ENCODE measurements at places on chromosomes 3 and 15. TPM values are rescaled to one million over a fixed set of nuclear protein-coding genes. Genes with fewer than 3 reads are reported as not detected.

- no peaks in the 10 kb centered on the region for H3K27me3 ChIP-seq
- H3K27ac ChIP-seq: peak overlapping the region; percentile 88
- peaks cover 73% of the 10 kb centered on the region for H3K4me1 ChIP-seq
- DNase-seq: peak; percentile 57
- peaks cover 5% of the 10 kb centered on the region for H3K36me3 ChIP-seq
These were observed 14.2 kb downstream of the IQGAP1 start for GRCh38 chr15:90402223-90402622.

- DNase-seq: no peak
- no peak overlapping the region for H3K27ac ChIP-seq
- no peaks in the 10 kb centered on the region for H3K27me3 ChIP-seq
- peaks cover 9% of the 10 kb centered on the region for H3K4me1 ChIP-seq
These were observed 15.0 kb downstream of the SEMA3G start for GRCh38 chr3:52429779-52430415.

DNA sequence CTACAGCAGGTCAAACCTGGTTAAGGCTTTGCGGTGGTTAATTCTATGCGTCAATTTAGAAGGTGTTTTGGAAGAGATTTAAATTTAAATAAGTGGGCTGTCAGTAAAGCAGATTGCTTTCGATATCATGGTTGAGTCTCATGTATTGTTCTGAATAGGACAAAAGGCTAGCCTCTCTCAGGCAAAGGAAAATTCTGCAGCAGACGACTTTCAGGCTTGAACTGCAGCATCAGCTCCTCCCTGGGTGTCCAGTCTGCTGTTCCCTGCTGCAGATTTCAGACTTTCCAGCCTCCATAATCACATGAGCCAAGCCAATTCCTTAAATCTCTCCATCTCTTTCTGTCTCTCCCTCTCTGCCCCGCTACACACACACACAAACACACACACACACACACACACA lies 143.2 kb downstream of the TUSC7 start:
- DNase-seq: no peak
- no peaks in the 10 kb centered on the region for H3K36me3 ChIP-seq
- H3K27ac ChIP-seq: no peak overlapping the region
- H3K27me3 ChIP-seq: no peaks in the 10 kb centered on the region

DNA sequence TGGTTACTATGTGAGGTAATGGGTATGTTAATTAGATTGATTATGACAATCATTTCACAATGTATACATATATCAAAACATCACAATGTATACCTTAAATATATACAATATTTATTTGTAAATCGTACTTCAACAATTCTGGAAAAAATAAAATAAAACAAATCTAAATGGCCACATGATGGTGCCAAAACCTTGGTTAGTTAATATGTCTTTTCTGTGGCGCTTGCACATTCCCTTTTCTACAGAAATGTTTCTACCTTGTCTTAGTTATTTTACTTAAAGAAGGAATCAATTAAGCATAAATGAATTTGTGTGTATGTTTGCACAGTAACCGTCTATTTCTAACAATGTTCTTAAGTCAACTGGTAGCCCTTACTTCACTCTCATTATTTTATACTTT lies 53.4 kb downstream of the OXSM start:
- H3K4me3 ChIP-seq: no peak overlapping the region
- H3K36me3 ChIP-seq: no peaks in the 10 kb centered on the region
- DNase-seq: no peak
- H3K27me3 ChIP-seq: no peaks in the 10 kb centered on the region

The MAGEL2 gene
- not detected for total RNA-seq

GRCh38 chr3:159196359-159196758 lies 394.5 kb downstream of the MFSD1 start:
- H3K27ac ChIP-seq: no peak overlapping the region
- H3K36me3 ChIP-seq: no peaks in the 10 kb centered on the region
- no peak for DNase-seq
- no peaks in the 10 kb centered on the region for H3K27me3 ChIP-seq
- peaks cover 16% of the 10 kb centered on the region for H3K4me1 ChIP-seq
- H3K4me3 ChIP-seq: no peak overlapping the region

GRCh38 chr3:186327912-186328487 lies 34.0 kb downstream of the DGKG start:
- no peaks in the 10 kb centered on the region for H3K36me3 ChIP-seq
- no peak overlapping the region for H3K4me3 ChIP-seq
- no peak for DNase-seq
- H3K27ac ChIP-seq: no peak overlapping the region
- H3K4me1 ChIP-seq: no peaks in the 10 kb centered on the region

The ZDHHC23 gene
- 20.9 TPM for total RNA-seq

The FETUB gene
- total RNA-seq: not detected

The GUCA1C gene
- total RNA-seq: not detected

DNA sequence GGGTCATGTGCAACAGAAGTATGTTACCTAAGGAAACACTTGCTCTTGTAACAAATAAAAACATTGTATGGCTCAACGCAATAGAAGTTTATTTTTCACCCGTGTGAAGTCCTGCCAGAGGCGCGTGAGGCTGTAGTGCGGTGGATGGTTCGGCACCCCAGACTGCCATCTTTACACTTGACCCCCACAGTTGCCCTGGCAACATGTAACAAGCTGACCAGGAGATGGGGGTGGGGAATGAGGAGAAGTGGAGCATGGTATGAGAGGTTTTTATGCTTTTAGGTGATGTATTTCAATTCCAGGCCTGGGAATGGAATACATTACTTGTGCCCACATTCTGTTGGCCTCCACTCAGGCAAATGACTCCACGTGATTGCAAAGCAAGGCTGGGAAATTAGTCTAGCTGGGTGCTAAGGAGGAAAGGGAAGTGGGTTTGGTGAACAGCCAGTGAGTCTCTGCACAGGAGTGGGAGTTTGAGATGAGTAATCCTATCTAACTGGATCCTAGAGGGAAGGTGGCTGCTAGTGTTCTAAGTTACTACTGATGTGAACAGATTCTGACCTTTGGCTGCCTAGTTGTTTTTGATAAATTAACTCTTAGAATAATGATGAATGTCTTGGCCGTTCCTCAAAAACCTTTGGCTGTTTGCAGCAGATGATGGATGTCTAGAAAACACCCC lies 33.8 kb upstream of the GREM1 start:
- DNase-seq: no peak
- H3K4me1 ChIP-seq: peaks cover 9% of the 10 kb centered on the region
- H3K27ac ChIP-seq: no peak overlapping the region
- no peak overlapping the region for H3K4me3 ChIP-seq
- H3K36me3 ChIP-seq: no peaks in the 10 kb centered on the region

- no peak overlapping the region for H3K27ac ChIP-seq
- H3K36me3 ChIP-seq: no peaks in the 10 kb centered on the region
- no peaks in the 10 kb centered on the region for H3K4me1 ChIP-seq
These were observed 78.1 kb upstream of the EOMES start for GRCh38 chr3:27800261-27800660.

The PLCH1 gene
- total RNA-seq: 0.73 TPM

The PLAAT1 gene
- total RNA-seq: not detected

DNA sequence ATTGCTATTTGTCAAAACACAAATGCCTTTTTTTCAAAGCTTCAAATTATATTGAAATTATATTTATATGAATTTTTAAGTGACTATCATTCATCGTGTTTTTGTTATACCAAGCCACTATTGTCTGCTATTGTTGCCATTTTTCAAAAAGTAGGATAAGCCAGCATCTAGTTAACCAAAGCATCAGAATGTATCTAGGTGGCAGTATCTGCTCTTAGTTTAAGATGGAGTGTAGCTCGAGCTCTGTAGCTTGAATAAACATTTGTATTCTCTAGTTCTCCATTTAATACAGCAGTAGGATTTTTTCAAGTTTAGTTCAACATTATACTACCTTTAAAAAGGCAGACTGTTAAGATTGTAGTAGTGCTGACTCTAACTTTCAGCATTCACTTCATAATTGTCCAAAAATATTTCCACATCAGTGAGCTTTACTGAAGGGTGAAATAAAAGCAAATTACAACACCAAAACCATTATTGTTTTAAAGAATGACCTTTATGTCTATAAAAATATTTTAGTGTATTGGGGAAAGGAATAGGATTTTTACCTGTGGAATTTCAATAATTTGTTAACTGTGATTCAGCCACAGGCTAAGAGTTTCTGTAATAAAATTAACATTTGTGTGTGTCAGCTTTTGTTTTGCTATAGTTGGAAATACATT lies 19.6 kb upstream of the C15orf61 start:
- H3K4me3 ChIP-seq: no peak overlapping the region
- H3K27ac ChIP-seq: no peak overlapping the region
- DNase-seq: no peak

DNA sequence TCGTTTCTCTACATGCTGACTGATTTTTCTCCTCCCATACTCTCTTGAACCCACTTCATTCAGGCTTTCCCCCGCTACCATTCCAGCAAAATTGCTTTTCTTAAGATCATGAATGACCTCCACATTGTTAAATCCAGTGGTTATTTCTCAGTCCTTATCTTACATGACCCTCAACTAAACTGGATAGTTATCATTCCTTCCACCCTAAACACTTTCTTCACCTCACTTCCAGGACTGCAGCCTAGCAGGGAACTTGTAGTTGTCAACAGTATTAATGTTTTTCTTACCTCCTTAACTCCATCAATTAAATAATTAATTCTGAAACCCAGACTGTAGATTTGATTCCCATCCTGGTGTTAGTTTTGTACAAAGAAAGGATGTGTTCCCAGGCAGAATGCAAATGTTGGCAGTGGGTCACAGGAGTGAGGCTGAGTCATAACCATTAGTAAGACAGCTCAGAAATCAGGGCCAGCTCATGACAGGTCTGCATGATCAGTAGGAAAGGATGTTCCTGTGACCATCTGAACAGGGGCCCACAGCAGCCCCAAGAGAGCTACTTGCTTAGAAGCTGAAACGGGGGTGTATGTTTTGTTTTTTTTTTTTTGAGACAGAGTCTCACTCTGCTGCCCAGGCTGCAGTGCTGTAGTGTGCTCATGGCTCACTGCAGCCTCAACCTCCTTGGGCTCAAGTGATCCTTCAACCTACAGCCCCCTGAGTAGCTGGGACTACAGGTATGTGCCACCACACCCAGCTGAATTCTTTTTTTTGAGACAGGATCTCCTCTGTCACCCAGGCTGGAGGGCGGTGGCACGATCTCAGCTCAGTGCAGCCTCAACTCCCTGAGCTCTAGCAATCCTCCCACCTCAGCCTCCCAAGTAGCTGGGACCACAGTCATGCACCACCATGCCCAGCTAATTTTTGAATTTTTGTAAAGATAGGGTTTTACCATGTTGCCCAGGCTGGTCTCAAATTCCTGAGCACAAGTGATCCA lies 9.1 kb downstream of the BCL2L10 start:
- no peak overlapping the region for H3K4me3 ChIP-seq
- H3K36me3 ChIP-seq: no peaks in the 10 kb centered on the region
- DNase-seq: peak; percentile 70
- H3K27me3 ChIP-seq: no peaks in the 10 kb centered on the region

DNA sequence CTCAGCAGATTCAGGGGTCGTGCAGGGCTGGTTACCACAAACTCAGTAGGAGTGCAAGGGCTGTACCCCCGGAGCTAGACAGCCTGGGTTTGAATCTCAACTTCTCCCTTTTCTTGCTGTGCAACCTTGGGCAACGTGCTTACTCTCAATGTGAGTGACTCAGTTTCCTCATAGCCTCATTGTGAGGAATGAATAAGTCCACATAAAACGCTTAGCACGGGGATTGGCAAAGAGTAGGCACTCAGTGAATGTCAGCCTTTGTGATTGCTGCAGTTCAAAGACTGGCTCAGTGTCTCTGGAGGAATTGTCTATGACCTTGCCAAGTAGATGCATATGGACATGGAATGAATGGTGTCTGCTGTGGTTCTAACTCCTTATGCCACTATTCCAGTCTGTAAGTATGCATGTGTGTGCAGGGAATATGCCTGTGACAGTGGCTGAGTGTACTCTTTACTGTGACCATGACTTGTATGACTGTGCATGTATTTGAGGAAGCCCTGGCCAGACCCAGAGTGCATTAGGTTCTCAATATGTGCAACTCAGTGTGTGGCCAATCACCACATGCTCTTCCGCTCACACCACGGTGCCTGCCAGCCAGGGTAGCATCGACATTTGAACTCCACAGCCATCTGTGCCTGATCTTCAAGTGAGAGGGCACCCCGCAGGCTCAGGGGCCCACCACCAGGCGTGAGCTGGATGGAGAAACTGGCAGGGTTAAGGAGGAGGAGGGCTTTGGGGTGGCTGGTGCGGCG lies 900 bp upstream of the HYAL3 start:
- H3K27ac ChIP-seq: peak overlapping the region; percentile 76
- DNase-seq: no peak
- peaks cover 20% of the 10 kb centered on the region for H3K4me1 ChIP-seq
- no peaks in the 10 kb centered on the region for H3K36me3 ChIP-seq

Measured in PC-9 (cell line).